CD4-positive, alpha-beta memory T cell (primary cell): ENCODE measurements at places on chromosomes 13 and 19.

DNA sequence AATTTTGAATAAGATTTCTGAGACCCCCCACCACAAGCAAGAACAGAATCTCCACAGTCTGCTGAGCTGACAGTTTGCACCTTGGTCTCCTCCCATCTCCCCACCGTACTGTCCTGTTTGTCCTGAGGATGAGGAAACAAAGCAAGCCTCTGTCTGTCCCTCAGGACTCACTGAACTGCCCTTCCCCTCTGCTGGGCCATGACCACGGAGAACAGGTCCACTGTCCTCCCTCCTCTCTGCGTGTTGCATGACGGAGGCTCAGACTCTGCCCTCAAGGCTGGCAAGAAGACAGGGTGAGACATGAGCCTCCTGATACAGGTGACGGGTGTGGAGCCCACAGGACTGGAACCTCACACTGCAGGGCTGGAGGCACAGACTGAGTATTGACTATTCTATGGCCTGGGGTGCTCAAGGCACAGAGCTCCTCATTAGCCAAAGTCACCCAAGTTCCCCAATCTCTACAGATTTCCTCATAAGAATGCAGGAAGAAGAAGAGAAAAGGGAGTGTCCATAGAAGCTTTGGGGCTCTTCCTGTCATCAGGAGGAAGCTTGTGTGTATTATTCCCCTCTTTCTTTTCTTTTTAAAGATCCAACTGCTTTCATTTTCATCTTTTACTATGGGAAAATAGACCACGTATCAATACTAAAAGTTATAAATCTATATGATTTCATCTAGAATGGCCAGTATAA, 22.4 kb upstream of the RGCC start:
- no peak for DNase-seq

GRCh38 chr19:54473892-54474372, 836 bp upstream of the CDC42EP5 start:
- no peak for DNase-seq

GRCh38 chr19:56538761-56539263, at the start of gene ZFP28:
Gene ZFP28 (plus strand): TSS chr19:56538948. CDS start chr19:56539019, 71 bp downstream.
- DNase-seq = peak; percentile 72

DNA sequence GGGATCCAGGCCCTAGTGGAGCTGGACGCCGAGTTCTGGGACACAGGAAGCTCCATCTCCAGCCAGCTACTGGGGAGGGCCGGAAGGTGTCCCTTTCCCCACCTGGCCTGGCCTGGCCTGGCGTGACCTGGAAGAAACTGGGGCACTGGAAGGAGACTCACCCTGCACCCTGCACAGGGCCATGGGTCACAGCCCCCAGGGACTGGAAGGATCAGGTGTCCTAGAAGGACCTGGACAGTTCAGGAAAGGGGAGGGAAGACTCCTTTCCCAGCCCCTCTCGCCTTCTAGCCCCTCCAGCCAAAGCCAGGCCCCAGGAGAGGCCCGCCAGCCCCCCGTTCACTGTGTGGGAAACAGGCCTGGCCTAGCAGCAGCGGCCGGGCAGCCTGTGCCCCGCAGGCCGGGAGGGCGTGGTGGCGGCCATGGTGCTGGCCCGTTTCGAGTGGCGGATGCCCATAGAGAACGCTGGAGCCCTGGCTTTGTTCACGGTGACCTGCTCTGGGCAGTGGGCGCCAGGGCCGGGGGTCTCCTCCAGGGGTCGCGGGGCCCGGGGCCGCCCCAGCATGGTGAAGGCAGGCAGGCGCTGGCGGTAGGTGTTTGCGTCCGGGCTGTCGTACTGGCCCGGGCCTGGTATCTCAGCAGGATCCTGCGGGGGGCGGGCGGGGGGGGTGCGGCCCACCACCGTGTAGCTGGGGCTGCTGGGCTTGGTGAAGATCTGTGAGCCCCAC, 2.8 kb upstream of the SHC2 start:
- DNase-seq = no peak

- no peak for DNase-seq
Observed at GRCh38 chr19:16153582-16154336, 10.3 kb downstream of the HSH2D start.

DNA sequence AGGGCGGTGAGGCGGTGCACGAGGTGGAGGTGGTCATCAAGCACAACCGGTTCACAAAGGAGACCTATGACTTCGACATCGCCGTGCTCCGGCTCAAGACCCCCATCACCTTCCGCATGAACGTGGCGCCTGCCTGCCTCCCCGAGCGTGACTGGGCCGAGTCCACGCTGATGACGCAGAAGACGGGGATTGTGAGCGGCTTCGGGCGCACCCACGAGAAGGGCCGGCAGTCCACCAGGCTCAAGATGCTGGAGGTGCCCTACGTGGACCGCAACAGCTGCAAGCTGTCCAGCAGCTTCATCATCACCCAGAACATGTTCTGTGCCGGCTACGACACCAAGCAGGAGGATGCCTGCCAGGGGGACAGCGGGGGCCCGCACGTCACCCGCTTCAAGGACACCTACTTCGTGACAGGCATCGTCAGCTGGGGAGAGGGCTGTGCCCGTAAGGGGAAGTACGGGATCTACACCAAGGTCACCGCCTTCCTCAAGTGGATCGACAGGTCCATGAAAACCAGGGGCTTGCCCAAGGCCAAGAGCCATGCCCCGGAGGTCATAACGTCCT, 9.4 kb upstream of the PROZ start:
- no peak for DNase-seq

GRCh38 chr13:50140581-50141374, 125.5 kb downstream of the KCNRG start:
- no peak for DNase-seq

DNA sequence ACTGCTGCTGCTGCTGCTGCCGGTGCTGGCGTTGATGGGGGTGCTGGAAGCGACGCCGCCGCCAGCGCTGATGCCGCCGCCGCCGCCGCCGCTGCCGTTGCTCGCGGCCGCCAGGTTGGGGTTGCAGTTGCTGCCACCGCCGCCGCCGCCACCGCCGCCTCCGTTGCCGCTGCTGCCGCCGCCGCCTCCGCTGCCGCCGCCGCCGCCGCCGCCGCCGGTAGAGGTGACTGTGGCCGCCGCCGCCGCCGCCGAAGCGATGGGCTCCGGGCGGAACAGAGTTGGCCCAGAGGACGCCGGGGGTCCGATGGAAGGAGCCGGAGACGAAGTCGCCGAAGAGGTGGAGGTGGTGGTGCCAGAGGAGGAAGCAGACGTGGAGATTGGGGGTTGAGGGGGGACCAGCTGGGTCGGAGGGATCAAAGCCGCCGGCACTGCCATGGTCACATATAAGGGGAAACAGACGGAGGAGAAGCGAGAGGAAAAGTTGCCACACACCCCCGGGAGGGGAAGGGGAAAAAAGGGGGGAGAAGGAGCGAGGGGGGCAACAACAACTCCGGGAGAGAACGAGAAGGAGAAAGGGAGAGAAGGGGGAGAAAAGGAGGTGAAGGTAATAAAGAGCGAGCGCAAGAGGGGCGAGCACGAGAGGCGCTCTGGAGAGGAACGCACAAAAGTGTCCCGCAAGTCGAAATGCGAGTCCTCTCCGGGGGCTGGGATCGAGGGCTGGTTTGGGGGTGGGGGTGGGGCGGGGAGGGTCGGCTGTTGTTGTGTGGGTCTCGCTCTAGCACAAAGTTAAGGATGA, 471 bp downstream of the DACH1 start:
- DNase-seq = no peak

DNA sequence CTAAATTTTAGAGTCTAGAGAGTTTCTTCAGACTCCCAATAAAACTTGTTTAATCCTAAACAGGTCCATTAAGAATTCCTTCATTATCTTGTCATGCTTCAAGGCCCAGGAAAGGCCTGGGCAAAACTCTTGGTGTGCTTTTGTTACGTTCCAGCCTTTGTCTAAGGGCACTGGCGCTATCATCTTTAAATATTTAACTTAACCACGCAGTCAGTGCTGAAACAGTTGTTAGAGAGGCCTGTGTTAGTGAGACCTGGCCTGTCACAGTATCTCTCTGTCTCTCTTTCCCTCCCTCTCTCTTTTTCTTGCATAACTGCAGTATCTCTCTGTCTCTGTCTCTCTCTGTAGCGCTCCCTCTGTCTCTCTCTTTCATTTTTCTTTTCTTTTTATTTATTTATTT, 8.2 kb upstream of the OR1M1 start:
- DNase-seq = no peak

DNA sequence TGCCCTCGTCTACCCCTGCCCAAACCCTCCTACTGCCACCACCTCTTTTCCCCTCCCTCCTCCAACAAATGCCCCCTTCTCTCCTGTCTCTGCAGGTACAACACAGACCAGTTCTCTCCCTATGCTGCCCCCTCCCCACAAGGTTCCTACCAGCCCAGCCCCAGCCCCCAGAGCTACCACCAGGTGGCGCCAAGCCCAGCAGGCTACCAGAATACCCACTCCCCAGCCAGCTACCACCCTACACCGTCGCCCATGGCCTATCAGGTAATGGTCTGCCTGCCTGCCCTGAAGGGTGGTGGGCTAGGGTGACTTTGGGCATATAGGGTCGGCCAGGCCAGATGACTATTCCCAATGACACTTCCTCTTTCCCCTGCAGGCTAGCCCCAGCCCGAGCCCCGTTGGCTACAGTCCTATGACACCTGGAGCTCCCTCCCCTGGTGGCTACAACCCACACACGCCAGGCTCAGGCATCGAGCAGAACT, 6.5 kb upstream of the TIMM50 start:
- peak; percentile 72 for DNase-seq

- no peak for DNase-seq
Observed at GRCh38 chr13:25731536-25731935, 320.3 kb downstream of the SHISA2 start.

- DNase-seq = no peak
Observed at GRCh38 chr13:28401303-28402056, 93.4 kb downstream of the FLT1 start.

DNA sequence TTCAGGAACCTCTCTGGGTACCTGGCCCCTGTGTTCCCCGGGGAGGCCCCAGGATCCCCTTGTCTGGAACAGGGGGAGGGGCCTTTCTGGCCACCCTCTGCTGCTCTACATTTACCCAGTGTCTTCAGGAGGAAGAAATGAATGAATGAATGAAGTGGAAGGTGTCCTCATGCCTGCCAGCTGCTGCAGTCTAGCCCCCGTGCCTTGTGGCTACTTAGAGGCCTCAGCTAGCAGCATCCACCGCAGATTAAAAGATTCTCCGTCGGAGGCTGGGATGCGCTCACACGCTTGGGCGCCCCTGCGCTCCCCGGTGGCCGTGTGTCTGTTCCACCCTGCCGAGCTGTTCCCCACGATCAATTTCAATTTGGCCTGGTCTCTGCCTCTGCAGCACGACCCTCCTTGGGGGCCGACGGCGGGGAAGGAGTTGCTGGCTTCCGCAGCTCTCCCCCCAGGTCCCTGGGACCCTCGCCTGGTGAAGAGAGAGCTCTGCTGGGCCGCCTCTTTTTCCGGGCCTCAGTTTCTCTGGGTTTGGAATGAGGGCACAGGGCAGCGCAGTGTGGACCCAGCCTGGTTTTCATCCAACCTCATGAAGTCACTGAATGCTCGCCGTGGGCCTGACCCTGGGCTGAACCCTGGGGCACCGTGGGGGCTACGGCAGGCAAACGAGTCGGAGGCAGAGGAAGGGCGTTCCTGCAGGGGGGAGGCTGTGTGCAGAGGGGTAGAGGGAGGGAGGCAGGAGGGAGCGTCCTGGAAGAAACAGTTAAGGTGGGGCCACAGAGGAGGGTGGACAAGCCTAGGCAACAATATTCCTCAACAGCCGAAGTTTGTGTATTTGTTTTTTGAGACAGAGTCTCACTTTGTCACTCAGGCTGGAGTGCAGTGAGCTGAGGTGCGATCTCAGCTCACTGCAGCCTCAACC, 28.3 kb downstream of the EFNA2 start:
- no peak for DNase-seq

GRCh38 chr19:29040951-29041350, 172.0 kb downstream of the UQCRFS1 start:
- no peak for DNase-seq

DNA sequence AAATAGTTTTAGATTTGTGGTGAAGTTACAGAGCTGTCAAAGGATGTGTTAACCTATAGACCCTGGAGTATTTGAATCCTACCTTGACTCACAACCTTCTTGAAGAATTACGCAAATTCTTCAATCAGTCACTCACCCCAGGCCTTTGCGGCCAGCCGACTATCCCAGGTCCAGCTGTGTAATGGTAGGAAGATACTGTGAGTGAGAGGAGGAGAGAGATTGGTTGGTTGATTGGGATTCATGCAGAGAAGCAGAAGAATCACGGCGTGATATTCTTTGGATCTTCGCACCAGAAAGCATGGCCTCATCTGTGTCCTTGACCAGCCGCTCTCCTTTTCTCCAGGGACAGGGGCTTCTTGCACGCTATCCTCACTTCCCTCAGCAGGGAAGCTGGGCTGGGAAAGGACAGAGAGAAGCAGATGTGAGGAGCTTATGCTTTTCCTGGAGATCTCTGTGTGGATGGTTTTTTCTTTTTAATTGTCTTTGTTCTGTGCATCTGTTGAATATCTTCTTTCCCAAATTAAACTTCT, 249.1 kb downstream of the GGACT start:
- DNase-seq = no peak

GRCh38 chr13:34391076-34391475, 551.0 kb upstream of the NBEA start:
- no peak for DNase-seq

DNA sequence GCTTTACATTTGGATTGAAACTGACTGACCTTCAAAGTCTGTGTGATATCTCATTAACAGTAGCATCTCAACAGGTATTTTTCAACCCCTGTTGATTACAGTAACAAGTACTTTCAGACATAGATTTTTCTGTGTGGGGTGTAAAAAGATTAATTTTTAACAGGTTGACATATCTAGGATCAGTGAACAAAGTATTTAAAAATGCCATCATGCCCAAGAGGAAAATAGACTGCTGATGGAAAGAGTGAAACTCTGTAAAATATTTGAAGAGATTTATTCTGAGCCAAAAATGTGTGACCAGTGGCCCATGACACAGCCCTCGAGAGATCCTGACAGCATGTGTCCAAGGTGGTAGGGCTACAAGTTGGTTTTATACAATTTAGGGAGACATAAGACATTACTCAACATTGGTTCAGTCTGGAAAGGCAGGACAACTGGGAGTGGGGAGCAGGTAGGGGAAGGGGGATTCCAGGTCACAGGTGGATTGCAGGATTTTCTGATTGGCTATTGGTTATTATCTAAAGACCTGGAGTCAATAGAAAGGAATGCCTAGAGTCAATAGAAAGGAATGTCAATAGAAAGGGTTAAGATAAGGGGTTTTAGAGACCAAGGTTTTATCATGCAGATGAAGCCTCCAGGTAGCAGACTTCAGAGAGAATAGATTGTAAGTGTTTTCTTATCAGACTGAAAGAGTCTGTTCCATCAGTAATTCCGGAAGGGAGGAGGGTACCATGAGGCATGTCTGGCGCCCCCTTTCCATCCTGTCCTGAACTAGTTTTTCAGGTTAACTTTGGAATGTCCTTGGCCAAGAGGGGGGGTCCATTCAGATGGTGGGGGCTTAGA, 29.1 kb downstream of the TNFRSF19 start:
- no peak for DNase-seq

GRCh38 chr19:12937093-12937926, 1.1 kb upstream of the CALR start:
- DNase-seq = no peak

DNA sequence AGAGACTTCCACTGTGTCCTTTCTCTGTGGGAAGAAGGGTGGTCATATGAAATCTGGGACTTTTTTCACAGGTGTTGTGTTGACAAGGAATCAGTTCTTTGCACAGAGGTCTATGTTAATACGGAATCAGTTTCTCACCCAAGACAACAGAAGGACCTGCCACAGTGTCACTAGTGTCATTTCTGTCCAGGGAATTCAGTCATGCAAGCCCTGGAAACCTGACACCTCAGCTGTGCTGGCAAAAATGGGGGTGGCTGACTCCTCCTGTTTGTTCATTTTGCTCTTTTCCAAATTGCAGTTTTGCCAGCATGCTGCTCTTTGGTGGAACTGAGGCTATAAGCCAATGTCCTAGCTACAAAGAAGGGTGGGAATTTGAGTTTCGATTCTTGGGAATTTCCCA, 49.8 kb upstream of the ESD start:
- DNase-seq = no peak
